Effector CD4-positive, alpha-beta T cell (primary cell): ENCODE measurements at places on chromosomes 3 and 15.

GRCh38 chr15:80850941-80851451, 71.8 kb downstream of the CEMIP start:
- no peak for DNase-seq

- no peak for DNase-seq
Observed at GRCh38 chr3:31423482-31423881, 109.2 kb upstream of the STT3B start.

DNA sequence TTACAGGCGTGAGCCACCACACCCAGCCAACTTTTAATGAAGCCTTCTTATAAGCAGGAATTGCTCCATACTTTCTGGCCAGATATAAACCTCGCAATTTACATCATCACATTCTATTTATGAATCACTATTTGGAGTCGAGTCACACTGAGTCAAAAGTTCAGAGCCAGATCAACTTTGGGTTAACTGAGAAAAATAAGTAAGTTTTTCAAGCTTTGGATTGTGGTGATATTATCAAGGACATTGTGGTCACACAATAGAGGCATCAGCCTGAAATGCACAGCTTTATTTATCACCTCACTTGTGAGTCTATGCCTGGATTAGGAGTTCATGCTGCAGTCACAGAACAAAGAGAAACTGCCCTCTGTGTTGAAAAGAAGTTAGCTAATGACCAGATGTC, 1163.5 kb downstream of the ROBO1 start:
- DNase-seq = no peak

DNA sequence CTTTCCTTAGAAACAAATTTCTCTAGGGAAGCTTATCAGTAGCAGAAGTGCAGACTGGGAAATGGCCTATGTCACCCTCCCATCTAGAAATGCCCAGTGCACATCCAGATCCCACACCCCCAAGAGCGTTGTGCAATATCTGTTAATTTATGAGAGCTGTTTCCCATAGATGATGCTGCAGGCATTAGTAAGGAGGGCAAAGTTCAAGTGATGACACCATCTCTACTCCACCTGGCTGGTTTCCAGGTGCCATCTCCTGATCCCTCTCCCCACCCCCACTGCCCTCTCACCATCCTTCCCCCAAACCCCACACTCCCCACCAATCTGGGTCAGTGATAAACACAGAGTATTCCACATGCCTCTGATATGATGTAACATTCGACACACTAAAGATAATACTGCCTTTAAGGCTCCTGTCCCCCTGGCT, 39.4 kb downstream of the AGTR1 start:
- DNase-seq = no peak

DNA sequence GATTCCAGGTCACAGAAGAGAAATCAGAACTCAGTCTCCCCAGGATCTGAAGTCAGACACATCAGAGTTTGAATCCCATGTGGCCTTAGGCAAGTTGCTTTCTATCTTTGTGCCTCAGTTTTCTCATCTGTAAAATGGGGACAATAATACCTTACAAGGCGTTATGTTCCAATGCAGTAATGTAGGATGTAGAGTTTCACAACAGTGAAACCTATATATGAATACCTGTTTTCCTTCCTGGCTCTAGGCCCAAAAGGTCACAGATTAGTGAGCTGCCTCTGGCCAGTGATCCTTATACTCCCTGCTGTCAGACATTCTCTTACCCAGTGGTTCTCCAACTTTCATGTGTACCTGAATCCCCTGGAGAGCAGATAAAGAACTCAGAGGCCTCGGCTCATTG, 72.9 kb upstream of the OXTR start:
- DNase-seq = no peak

GRCh38 chr3:128190501-128190900, 37.2 kb downstream of the EEFSEC start:
- no peak for DNase-seq

GRCh38 chr15:95880031-95880570, 450.4 kb upstream of the NR2F2 start:
- no peak for DNase-seq
